ELF-1 (cell line): ENCODE measurements at places on chromosomes 5 and 9.

DNA sequence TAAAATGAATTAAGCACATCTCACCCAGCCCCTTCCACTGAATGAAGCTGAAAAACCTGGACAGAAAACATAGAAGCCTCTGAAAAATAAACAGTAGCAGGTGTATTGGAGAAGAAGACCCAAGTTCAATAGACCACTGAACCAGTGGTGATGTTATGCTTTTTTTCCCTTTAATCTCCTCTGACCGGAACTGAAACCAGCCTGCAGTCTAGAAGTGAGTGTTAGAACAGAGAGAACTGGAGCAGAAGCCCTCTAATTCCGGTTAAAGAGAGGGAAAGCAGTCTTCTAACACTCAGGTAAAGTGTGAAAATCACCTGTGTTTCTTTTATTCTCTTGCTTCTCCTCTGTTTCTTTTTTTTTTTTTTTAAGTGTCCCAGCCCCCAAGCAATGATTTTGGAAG is 83.5 kb upstream of the CCL21 start:
- DNase-seq = no peak

GRCh38 chr9:115254287-115255180 is 136.6 kb upstream of the TNC start:
- DNase-seq = no peak

DNA sequence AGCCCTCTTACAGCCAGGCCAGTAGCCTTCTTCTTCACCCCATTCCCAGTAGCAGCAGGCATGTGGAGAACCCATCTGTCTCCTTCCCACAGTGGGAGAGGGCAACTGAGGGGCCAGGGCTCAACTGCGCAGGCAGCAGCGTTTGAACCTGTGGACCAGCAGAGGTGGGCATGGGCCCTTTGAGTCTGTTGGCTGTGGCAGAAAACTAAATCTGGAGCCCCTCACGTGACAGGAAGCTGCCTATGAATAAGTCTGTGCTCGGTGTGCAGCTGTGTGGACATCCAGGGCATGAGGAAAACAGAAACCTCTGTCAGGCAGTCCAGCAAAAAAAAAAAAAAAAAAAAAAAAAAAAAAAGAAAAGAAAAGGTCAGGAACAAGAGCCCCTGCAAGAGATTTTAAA is 189.2 kb upstream of the NR3C1 start:
- DNase-seq = no peak

DNA sequence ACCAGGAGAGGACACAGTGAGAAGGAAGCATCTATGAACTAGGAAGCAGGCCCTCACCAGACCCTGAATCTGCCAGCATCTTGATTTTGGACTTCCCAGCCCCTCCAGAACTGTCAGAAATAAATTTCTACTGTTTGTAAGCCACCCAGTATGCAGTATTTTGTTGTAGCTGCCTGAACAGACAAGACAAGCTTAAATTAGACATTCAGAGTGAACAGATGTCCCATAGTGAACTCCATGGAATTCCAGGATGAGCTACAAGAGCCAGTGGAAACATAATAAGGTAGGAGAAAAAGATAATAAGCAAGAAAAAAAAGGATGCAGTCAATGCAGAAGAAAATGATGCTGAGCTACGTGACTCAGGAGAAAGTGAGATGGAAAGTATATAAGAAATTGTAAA is 47.8 kb upstream of the MAMDC2 start:
- no peak for DNase-seq
